Retinal pigment epithelial cell (primary cell): ENCODE measurements at places on chromosomes 2 and 18.
A peak's percentile ranks its signal among the peaks of the same experiment; 100 is the strongest.

- DNase-seq = no peak
Measured at GRCh38 chr2:200702646-200703118, 109.0 kb upstream of the BZW1 start.

DNA sequence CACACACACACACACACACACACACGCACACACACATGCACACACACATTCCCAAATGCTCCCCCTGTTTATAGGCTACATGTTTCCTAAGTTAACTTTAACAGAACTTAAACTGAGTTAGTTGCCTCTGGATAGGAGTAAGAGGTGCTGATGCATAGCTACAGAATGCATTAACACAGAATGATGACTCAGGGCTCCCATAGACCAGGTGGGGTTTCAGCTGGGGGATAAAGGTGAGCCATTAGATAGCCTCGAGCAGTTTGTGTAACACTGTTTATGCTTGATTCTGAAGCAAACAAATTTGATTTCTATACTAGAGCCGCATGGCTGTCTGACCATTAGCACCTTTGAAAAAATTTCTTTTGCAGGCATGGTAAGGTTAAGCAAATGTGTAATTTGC lies 741.0 kb downstream of the PLCL1 start:
- no peak for DNase-seq

DNA sequence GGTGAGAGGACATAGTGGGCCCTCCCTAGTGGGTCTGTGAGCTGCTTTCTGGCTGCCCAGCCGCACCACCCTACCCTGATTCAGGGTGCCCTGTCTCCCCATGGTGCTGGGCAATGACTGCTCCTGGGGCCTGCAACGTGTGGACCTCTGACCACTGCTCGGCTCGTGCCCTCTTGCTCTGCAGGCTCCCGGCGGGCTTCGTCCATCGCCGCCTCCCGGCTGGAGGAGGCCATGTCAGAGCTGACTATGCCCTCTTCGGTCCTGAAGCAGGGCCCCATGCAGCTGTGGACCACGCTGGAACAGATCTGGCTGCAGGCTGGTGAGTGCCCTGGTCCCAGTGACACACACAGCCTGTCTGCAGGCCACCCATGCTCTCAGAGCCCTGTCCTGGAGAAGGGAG lies 103.5 kb downstream of the STPG4 start:
- no peak for DNase-seq

DNA sequence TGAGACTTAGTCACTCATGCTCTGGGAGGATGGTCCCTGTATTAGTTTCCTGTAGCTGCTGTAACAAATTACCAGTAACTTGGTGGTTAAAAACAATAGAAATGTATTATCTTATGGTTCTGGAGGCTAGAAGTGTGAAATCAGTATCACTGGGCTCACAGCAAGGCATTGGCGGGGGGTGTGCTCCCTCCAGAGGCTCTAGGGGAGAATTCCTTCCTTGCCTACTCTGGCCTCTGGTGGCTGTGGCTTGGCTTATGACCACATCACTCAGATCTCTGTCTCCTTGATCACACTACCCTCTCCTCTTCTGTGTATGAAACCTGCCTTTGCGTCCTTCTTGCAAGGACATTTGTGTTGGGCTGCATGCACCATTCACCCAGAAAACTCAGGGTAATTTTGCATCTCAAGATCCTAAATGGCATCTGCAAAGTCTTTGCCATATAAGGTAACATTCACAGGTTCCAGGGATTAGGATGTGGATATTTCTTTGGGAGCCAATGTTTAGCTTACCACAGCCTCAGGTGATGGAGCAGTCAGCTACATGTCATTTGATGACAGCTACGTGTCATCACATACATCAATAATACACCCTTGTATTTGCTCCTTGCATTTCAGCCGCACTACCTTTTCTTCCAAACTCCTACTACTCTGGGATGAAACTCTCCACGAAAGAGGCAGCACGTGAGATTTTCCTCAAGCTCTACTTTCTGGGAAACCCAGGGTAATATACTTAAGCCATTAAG lies 49.6 kb upstream of the POU3F3 start:
- no peak for DNase-seq

DNA sequence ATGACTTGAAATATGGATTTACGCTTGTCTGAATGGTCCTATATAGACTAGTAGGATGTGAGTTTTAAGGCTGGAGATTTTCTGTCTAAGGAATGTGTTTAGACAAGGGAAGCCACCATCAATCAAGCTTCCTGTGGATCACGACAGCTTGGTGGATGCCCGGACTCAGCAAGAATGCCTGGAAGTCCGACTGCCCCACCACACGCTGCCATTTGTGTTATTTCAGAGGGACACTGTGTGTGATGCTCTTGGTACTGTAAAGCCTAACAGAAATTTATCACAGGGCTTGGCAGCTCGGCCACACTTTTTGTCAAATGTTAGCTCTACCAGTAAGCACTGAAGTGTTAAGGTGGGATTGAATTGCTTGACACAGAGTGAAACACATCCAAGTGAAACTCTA lies 127.1 kb upstream of the CDH7 start:
- DNase-seq = no peak

DNA sequence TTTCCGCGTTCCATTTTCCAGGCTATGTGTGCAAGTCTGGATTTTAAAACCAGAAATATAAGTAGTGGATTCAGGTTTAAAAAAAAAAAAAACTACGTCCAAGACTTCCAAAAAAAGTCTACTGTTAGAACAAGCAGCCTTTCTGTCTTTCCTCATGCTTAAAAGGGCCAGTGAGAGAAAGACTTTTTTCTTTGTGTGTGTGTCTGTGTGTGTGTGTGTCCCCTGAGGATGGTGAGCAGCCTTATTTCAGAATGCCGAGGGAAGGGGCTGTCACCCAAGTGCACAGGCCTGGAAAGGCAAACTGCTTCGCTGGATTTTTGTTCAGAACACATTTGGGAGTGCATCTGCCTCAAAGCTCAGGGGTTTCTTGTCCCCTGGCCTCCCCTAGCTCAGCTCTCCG lies 98.8 kb downstream of the ZBTB7C start:
- DNase-seq = no peak

GRCh38 chr18:9091066-9091476 lies 11.4 kb upstream of the NDUFV2 start:
- no peak for DNase-seq

- DNase-seq = no peak
Measured at GRCh38 chr18:50816419-50817166, 3.2 kb downstream of the MRO start.

GRCh38 chr2:57497489-57498096 lies 549.0 kb upstream of the VRK2 start:
- peak; percentile 11 for DNase-seq

- DNase-seq = no peak
Measured at GRCh38 chr18:65938592-65939372, 188.0 kb downstream of the CDH7 start.

GRCh38 chr2:224778474-224778877 lies 62.3 kb upstream of the CCDC195 start:
- peak; percentile 37 for DNase-seq

GRCh38 chr2:199979832-199980628 lies 24.6 kb downstream of the MAIP1 start:
- DNase-seq = peak; percentile 39

DNA sequence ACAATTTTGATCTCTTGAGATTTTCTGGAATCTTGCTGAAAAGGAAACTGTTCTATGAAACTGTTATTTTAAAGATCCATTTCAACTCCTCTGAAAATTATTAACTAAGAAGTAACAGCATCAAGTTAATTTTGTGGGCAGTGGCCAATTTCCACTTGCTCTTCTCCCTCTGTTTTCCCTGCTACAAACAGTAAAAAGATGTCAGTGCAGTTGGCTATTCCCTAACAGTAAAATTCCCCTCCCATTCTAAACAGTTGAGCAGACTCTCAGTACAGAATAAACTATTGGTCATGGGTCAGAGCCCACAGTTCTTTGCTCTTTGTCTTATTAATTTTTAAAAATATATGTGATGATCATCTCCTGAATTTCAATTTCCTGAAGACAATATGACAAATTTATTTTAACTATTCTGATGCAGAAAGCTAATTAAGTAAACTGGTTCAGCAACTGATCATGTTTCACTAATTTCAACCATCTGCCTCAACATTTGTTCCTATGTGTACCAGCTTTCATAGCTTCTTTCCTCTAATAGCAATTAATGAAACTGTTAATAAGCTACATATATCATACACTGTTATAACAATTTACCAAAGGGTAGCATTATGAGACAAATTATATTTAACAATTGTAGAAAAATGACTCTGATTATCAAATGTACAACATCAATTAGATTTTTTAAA lies 41.1 kb upstream of the GALNT5 start:
- no peak for DNase-seq

DNA sequence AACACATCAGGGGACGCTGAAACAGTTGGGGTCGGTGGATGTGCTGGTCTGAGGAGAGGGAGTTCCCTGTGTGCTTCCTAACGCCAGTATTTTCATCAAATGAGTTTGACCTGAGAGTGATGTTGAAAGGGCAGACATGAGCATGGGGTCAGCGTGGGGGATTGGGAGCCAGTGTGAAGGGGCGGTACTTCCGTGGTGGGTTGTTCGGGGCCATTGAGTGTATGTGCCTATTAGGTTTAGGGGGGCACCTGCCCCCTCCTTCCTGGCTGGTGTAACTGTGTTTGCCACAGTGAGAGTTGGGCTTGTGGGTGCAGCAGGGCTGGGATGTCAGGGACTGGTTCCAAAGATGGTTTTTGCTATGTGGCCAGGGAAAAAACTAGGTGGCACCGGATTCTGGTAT lies 24.4 kb downstream of the SPEG start:
- no peak for DNase-seq
